AG04449 (cell line): ENCODE measurements at places on chromosomes 1 and 21.

GRCh38 chr1:76677416-76678405, 189.6 kb upstream of the ST6GALNAC5 start:
- no peak for DNase-seq

DNA sequence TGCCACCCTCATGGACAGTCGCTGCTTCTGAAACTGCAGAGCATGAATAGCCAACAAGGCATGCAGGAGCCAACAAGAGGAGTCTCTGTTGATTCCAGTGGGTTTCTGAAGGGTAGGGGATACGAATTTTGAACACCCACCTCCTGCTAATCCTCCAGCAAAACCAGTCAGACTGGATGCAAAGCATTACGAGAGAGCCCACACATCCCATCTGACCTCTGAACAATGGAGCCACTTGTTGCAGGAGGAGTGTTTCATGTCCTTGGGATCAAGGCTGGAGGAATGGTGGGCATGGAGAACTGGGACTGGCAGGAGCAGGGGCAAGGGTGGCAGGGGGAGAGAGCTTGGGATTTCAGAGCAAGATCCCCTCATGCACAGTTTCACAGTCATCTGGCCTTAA, 1.6 kb downstream of the VTCN1 start:
- no peak for DNase-seq

DNA sequence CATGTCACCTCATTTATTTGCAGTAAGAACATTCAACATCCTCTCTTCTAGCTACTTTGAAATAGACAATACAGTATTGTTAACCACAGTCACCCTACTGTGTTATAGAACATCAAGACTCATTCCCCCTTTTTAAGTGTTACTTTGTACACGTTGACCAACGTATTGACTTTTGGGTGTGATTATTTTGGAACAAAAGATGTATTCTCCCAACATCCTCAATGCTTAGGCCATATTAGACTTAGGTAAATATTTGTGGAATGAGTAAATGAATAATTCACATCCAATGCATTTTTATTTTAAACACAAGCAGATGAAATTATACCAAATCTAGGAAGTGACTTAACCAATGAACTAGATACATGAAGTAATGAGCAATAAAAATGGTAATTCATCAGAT, 296.6 kb downstream of the CHRM3 start:
- no peak for DNase-seq

- DNase-seq, result no peak
These were observed at the start of gene KLHL17 for GRCh38 chr1:960363-961131. Gene KLHL17, plus strand, starts transcription at chr1:960584. Its CDS starts 110 bp downstream, at chr1:960694.

- DNase-seq, result no peak
These were observed 37.3 kb downstream of the PTAFR start for GRCh38 chr1:28139025-28139712.

- no peak for DNase-seq
These were observed 17.1 kb upstream of the ESRRG start for GRCh38 chr1:216740331-216740730.

GRCh38 chr1:247392088-247392487, 23.9 kb upstream of the NLRP3 start:
- DNase-seq, result no peak

DNA sequence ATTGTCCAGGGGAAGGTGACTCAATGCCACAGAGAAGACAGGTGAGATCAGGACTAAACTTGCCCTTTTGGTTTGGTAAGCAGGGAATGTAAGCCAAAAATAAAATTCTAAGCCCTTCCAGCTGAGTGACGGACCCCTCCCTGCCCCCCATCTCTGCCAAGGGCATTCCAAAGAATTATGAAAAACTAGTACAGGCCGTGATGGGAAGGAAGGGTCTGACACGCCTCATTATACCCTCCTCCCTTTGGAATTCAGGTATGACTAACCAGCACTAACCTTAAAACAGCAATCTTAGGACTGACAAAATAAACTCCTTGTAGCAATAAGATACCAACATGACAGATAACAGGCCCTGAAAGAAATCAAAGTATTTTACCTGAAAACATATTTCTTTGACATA, 99.6 kb downstream of the GABPA start:
- DNase-seq, result no peak

GRCh38 chr21:17513214-17514123, 626 bp downstream of the CXADR start:
- no peak for DNase-seq

- no peak for DNase-seq
These were observed 117.2 kb upstream of the KCNJ15 start for GRCh38 chr21:38139380-38140168.

DNA sequence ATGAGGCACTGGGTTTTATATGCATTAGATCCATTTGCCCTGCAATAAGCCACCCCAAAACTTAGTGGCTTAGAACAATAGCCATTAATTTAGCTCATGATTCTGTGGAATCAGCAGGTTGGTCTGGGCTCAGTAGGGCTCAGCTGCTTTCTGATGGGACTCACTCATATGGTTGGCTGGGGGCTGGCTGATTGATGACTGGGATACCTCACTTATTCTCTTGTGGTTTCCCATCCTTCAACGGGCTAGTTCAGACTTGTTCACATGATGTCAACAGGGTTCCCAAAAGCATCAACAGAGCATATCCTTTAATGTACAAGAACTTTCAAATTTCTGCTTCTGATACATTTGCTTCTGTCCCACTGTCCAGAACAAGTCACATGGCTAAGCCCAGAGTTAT, 43.2 kb downstream of the DNM3 start:
- DNase-seq, result no peak

GRCh38 chr1:97832481-97832880, 88.4 kb downstream of the DPYD start:
- no peak for DNase-seq

GRCh38 chr1:241531195-241532161, 700 bp upstream of the KMO start:
- DNase-seq, result peak; percentile 47

DNA sequence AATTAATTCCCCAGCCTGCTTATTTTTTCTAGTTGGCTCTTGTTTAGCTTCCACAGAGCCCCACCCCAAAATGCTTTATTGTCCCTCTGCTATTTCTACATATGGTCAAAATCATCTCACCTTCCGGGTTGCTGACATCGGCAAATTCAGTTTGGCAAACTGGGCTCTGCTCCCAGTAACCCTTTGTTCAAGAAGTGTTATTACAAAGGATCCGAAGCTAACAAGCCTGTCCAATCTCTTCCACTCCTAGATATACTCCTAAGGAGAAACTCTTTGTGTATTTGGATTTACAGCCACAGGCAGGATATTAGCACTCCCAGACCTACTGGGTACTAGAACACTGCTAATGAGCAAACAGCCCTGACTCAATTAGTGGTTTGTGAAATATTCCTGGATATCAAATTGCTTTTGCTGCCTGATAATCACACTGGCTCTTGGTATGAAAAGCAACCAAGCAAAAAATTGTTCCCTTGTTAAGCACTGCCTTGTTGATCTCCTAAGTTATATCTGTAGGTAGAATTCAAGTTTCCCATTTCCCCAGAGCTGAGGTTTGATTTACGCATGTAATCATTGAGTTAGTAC, 4.0 kb downstream of the JUN start:
- DNase-seq, result no peak

DNA sequence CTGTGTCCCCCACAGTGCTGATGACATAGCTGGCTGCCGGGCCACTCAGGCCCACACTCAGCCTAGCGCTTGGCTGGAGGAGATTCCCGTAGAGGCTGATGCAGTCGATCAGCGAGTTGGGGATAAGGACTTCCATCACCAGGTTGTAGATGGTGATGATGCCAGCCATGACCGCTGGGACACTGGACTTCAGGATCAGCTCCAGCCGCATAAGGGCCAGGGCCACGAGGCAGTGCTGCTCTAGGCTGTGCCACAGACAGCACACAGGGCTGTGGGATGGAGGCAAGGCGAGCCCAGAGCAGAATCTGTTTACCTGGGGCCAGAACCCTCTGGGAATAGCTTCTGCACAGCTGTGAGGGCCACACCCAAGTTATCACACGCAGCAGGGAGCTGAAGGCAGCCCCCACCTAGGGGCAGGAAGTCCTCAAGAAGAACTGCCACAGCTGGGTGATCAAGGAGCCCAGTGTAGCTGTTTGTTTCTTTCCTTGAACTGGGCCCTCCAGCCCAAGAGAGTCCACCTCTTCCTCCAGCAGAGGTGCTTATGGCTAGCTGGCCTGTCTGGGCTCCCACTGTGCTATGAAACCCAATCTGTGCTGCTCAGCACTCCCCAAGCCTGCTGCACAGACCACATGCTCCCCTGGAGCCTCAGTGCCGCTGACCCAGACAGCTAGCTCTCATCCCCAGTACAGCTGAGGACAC, 6.2 kb downstream of the SLC2A1 start:
- DNase-seq, result no peak

DNA sequence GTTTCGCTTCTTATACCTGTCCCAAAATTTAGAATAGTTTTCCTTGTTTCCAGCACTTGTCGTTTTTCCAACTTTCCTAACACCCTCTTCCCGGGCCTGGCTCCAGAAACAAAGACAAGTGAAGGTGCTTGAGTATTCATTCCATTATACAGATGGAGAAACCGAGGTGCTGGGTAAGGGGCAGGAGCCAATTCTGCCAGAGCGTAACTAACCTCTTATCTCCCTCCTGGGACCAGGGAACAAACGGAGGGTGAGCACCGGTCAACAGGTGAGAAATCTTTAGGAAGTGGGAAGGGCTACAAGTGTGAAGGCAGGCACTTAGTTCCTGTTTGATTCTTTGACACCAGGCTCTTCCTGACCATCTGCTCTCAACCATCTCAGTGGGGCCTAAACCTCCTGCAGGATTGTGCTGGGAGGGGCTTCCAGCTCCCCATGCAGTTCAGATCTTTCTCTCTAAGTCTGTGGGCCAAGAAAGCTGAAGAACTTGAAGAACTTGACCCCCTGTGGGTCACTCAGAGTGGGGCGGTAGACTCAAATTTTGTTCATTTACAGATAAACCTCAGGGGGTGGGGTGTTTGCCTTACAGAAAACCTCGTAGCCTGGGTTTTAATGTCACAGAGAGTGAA, 8.7 kb downstream of the PLXNA2 start:
- DNase-seq, result no peak

GRCh38 chr1:154911691-154912550, 24.6 kb downstream of the PMVK start:
- no peak for DNase-seq
